ENCODE measurements at places on chromosomes 11 and 22. TPM values are rescaled to one million over a fixed set of nuclear protein-coding genes. Genes with fewer than 3 reads are reported as not detected.

DNA sequence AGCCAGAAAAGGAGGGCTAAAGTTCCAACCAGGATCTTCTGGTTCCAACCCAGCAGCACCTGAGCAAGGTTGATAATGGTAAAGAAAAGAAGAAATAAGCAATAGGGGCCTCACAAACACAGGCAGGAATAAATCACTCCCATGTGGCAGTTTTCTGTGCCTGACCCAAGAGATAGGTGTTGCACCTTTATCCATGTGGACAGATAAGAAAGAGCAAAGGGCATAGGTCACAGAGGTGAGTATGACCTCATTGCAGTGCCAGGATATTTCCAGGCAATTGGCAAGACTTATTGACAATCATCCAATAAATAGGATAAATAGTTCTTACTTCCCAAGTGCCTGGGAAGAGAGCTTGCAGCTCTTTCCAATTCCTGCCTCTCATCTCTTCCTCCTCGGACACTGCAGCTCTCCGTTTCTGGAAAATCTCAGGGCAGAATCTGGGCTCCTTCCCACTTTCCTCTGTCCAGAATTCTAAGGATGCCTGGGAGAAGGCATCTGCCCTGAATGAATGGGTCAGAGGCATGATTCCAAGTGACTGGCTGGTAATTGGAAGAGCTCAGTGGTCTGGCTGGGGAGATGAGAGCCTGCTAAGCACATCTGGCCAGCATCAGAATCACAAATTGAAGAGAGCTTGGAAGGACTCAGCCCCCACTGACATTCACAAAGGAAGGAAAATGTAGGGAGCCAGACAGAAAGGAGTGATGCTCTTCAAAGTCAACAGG is 14.5 kb upstream of the LRRC55 start:
- H3K4me3 ChIP-seq = no peak overlapping the region
- H3K4me1 ChIP-seq = no peaks in the 10 kb centered on the region
- no peaks in the 10 kb centered on the region for H3K36me3 ChIP-seq
- no peak overlapping the region for H3K27ac ChIP-seq

DNA sequence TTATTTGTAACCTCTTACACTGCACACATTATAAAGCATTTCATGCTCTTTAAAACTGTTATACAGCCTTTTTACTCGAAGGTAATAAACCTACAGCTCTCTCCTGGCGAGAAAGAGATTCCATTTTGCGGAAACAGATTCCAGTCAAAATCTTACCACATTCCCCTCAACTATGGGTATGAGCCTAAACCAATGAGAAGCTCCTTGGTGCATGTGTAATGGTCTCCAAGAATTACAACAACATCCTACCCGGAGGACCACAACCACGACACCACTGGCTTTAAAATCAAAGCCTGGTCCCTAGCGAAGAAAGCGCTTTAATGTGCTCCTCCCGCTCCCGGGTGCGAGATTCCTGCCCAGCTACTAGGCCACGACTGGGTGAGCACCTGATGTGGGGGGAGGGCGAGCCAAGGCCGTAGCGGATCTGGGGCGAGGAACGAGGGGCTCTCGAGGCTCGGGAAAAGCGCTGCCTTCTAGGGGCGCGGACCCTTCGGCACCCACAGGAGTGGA is 821 bp downstream of the CELF1 start:
- peak; percentile 27 for DNase-seq
- H3K4me1 ChIP-seq = peaks cover 46% of the 10 kb centered on the region
- H3K4me3 ChIP-seq = peak overlapping the region; percentile 97
- H3K27me3 ChIP-seq = no peaks in the 10 kb centered on the region
- peaks cover 26% of the 10 kb centered on the region for H3K36me3 ChIP-seq

- peaks cover 8% of the 10 kb centered on the region for H3K36me3 ChIP-seq
- no peaks in the 10 kb centered on the region for H3K27me3 ChIP-seq
- no peak for DNase-seq
- peaks cover 10% of the 10 kb centered on the region for H3K4me1 ChIP-seq
- H3K27ac ChIP-seq = no peak overlapping the region
Measured at GRCh38 chr22:30008401-30008800, 71.9 kb upstream of the HORMAD2 start.

DNA sequence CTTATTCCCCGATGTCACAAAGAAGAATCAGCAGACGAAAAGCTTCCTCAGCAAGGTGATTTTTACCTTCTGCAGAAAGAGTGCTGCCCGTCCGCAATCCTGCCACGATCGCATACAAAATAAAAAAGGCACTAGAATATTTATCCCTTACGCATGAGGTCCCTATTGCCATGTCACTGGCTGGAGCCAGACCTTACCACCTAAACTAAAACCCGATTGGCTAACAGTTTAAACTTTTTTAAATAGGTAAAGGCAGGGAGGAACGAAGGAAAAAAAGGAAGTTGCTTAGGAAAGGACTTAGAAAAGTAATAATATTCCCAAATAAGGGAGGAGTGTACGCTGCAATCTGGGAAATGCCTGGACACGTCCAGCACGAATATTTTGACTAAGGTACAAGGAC is 21.2 kb upstream of the ALDH3B2 start:
- peaks cover 13% of the 10 kb centered on the region for H3K27me3 ChIP-seq
- no peak overlapping the region for H3K4me3 ChIP-seq
- H3K36me3 ChIP-seq = no peaks in the 10 kb centered on the region
- H3K4me1 ChIP-seq = no peaks in the 10 kb centered on the region

DNA sequence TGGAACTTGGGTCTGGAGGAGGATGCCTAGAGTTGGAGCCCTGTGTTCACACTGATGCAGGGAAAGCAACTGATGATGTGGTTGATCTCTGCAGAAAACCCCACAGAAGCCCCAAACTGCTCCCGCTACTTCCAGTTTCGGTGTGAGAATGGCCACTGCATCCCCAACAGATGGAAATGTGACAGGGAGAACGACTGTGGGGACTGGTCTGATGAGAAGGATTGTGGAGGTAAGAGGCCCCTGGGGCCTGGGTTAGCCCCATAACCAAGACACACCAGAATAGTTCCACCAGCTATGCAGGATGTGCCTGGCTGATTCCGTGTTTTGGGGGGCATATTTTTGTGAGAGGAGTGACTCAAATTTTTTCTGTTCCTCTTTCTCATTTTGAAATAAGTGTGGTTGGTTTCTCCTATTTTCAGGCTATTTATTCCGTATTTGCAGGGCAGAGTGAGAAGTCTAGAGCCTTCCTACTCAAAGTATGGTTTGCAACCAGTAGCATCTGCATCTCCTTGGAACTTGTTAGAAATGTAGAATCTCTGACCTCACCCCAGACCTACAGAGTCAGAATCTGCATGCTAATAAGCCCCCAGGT is 137.3 kb upstream of the SORL1-AS1 start:
- H3K4me1 ChIP-seq = peaks cover 20% of the 10 kb centered on the region
- H3K27ac ChIP-seq = peak overlapping the region; percentile 51
- no peaks in the 10 kb centered on the region for H3K27me3 ChIP-seq
- DNase-seq = no peak
- no peak overlapping the region for H3K4me3 ChIP-seq

The ANKK1 gene
- 0.15 TPM for total RNA-seq

The MFNG gene
- total RNA-seq = 219 TPM

The ELFN2 gene
- 0.10 TPM for total RNA-seq

The SLC22A8 gene
- total RNA-seq = not detected

The CDON gene
- total RNA-seq = 2.6 TPM

The VPS11 gene
- total RNA-seq = 40.0 TPM
